ENCODE measurements at places on chromosomes 1 and 21.
A peak's percentile ranks its signal among the peaks of the same experiment; 100 is the strongest.

GRCh38 chr1:157775101-157775870 lies 1.6 kb downstream of the FCRL2 start:
- DNase-seq: no peak

DNA sequence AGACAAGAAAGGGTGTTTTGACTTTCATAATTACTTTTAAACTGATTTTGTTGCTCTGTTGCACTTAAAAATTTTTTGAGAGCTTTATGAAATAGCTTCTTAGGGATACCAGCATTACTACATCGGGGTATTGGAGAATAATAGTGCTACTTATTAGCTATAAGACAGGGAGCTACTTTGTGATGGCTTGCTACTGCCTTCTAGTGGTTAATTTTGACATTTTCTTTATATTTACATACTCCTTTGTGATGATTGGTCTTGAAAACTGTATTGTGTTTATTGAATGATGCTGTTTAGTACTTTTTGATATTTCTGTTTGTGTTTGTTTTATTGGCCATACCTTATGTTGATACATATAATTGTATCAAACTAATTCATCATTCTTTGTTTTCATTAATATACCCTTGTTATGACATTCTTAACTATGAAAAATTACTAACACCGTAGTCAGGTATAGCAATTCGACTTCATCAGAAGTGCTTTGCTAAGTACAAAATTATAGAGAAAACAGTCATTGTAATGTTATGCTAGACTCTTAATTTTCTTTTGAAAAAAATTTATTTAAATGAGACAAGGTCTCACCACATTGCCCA lies 85.5 kb downstream of the CLIC4 start:
- peak; percentile 87 for DNase-seq

- DNase-seq: no peak
These were observed 35.6 kb downstream of the LYST start for GRCh38 chr1:235831148-235831547.

- no peak for DNase-seq
These were observed 99.6 kb downstream of the GABPA start for GRCh38 chr21:25834381-25834780.

DNA sequence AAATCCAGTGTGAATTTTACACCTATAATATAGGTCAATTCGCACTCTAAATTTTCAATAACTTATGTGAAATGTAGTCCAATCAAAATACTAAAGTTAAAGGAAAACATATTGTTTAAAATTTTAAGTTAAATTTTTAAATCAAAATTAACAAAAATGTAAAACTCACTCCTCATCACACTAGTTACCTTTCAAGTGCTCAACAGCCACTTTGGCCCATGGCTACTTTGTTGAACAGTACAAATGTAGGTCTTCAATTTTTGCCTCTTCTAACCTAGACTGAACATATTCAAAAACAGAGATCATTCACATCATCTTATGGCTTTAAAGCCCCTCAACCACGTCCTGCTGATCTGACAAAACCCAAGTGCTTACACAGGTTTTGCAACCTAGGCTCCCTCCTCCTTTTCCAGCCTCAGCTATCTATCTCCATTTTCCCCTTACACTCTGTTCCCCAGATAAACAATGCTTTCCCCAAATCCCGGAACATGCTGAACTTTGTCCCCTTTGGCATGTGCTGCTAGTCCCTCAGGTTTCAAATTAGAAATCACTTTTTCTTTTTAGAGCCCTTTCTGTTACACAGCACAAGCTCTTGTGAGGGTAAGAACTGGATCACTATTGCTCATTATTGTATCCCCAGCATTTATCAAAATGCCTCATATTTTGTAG lies 110.6 kb downstream of the AKT3 start:
- no peak for DNase-seq

DNA sequence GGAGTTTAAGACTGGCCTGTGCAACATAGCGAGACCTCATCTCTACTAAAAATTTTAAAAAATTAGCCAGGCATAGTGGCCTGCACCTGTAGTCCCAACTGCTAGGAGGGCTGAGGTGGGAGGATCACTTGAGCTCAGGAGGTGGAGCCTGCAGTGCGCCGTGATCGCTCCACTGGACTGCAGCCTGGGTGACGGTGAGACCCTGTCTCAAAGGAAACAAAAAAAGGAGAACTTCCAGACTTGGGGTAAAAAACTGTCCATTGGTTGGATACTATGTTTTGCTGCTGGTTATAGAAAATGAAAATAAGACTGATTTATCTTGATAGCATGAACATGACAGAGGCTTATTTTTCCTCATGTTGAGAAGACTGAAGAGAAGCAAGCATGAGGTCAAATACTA lies 79.4 kb downstream of the WDR4 start:
- DNase-seq: no peak

- DNase-seq: no peak
These were observed 9.1 kb downstream of the EXO1 start for GRCh38 chr1:241857131-241857530.

DNA sequence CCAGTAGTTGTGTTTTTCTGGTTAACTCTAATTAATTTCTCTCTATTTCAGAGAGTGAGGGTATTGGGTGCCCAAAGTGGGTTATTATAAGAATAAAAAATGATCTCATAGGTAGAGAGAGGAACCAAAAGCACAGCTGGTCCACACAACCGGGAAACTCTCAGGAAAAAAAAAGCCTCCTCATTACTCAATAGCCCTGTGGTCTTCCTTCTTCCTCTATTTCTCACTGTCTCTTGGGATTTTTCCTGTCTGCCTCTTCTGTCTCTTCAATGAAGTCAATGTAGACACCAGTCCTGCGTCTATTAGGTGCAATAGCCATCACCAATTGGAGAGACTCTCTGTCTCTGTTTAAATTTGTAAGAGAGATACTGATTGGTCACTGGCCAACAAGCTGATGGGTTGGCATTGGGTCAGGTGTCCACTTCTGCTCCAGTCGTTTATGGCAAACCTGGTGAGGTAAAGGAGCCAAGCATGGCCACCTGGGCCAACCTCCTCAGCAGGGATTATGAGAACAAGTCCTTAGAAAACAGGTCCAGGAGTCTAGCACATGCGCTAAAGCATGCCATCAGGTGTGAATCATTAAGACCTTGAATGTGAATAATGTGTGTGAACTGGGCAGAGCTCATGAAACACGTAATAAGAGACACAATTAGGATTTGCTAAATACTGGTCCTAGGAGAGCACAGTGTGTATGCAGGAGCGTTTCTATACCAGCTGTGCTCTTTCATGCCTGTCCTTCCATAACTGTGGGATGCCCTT lies 443.0 kb upstream of the RUNX1 start:
- DNase-seq: no peak

DNA sequence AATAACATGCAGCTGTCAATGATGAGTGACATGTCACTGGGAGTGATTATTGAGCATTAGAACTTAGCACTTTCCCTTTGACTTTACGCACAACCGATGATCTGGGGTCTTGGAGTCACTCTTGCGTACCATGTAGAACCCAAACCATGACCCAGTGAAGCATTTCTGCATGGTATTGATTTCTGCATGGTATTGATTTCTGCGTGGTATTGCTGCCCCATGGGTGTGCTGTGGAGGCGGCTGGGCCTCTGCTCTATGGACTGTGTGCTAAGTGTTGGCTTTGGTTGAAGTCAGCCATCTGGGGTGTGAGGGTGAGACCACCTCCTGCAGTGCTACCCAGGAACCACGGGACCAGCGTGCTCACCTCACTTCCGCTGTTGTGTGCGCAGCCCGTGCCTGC lies 98.0 kb downstream of the ADARB1 start:
- no peak for DNase-seq

DNA sequence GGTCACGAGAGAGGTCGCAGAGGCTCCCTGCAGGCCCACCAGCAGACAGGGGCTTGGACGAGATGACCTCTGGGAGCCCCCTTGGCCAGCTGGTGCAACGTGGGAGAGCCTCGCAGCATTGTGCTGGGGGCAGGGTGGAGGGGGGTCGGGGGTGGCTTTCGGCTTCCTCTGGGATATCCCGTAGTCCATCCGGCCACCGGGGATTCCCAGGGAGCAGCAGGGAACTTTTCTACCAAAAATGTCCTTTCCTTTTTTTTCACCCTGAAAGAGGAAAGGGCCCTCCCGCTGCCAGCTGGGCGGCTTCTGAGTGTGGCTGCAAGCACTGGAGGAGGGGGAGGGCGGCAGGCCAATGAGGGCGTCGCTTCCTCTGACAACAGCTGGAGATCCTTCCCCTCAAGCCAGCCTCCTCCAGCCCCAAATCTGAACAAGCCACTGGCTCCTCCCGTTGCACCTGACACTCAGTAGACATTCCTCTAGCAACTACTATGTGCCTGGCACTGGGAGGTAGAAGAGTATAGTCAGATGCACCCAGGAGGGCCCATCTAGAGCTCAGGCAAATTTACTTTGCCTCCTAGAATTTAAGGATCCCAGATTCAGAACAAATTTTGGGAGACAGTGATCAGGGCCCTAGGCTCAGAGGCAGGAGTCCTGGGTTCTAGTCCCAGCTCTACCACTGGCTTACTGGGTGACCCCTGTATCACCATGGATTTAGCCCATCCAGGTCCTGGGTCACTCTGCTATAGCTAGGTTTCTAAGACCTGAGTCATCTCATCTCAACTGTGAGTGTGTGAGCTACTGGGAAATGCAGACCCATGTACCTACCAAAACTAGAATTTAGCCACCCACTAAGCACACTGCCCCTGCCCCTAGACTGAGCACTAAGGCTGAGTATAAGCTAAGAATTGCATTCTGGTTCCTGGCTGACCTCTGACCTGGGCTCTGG lies 2.7 kb downstream of the MOB3C start:
- peak; percentile 73 for DNase-seq

- DNase-seq: no peak
These were observed 302.7 kb downstream of the SIPA1L2 start for GRCh38 chr1:232327269-232327668.

- no peak for DNase-seq
These were observed 19.9 kb upstream of the PTCH2 start for GRCh38 chr1:44862829-44863401.

DNA sequence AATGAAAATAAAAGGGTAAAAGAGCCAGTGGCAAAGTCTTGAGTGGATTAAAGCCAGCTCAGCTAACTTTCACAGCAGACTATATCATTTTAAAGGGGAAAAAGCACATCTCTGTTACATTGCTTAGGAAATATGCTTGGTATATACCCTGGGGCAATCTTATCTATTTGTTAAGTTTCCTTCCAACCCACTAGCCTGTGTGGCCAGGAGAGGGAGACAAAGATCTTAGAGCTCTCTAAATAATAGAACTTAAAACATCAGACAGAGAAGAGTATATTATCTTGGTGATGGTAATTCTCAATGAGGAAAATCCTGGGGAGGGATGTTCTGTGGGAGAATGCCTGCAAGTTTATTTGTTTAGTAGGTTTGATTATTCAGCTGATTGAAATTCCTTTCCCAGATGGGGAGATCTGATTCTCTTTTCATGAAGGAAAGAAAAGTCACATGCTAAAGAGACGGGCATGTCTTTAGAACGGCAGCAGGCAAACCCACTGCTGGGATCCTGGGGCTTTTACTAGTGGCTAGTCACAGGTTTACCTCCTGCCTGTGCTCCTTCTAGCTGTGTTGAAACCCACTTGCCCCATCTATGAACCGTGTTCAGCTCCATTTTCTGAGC lies 3.6 kb downstream of the KCNE2 start:
- DNase-seq: peak; percentile 72

DNA sequence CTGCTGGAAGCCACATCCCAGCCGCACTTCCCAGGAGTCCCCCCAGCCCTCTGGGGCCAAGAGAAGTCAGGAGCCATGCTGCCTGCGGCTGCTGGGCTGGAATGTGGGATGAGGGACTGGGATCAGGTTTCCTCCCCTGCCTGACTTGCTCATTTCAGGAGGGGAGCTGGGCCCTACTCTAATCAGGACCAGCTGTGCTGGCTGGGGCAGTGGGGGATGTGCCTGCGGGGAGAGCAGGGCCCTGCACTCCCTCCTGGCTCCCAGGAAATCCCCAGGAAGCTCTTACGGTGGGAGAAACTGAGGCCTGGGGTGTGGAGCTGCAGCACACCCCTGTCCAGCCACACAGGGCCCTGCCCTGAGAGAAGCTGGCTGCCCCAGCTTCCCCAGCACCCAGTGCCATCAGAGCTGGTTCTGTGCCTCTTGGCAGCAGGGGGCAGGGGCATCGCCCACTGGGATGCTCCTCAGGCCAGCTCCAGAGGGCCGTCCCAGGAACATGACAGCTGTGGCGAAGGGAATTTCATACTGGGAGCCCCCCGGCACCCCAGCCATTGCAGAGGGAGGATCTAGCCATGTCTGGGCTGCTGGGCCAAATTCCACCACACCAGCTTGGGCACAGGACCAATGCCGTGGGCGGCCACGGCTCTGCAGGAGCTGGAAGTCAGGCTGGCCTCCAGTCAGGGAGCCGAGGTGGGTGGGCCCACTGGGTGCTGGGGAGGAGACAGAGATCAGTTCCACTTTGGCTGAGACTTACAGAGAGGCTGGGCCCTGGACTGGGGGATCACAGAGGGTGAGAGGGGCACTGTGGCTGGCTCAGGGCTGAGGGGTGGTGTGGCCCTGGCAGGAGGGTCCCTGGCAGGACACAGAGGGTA lies 21.3 kb upstream of the PRSS38 start:
- DNase-seq: no peak

DNA sequence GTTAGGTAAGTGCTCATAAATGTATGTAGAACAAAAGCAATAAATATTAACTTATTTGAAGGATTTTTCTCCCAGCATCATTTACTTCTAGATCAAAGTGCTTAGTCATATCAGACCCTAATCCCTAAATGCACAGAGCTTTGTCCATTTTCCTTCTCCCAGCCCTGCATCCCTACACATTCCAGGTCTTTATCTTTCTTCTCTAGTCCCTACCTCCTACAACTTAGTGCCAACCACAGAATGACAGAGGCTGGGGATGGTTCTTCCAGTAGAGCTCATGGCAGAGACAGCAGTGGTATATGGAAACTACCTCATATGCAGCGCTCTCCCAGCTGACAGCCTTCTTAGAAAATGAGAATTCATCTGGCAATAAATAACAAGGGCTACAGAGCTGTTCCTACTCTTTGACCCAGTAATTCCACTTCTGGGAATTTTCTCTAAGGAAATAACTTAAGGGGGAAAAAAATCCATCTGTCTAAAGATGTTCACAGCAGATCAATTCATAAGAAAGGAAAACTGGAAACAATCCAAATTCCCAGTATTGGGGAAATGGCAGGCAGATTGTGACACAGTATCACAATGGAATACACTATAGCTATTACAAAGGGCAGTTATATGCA lies 62.9 kb upstream of the ROR1 start:
- peak; percentile 20 for DNase-seq

DNA sequence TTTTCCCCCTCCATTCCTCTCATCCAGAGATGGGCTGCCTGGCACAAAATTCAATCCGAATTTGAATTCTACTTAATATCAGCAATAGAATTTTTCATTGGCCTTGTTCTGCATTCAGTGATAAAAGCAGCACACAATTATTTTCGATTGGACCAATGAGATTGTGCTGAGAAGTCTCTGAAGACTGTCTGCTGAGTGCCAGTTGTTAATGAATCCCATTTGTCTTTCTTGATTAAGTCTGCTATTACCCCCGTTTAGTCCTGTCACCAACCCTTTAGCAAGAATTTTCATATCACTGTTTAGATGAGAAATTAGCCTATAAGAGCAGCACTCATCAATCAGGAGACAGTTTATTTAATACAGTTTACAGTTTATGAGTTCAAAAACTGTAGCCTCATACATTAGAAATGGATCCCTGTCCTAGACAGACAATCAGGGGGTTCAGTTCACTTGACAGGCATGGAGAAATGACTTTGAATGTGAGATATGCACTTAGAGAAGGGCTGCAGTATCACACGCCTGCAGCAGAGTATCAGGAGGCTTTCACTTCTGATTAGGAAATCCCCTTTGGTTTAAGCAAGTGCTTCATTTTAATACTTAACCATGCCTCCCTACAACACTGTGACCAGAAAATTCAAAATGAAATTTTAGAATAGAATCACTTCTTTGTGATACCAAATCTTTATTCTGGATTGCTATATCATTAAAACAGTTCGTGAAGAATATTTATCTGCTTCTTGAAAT lies 304.7 kb upstream of the PTBP2 start:
- peak; percentile 21 for DNase-seq

GRCh38 chr1:234553240-234554188 lies 56.5 kb downstream of the IRF2BP2 start:
- DNase-seq: peak; percentile 32
